ENCODE measurements at places on chromosomes 7 and 10. TPM values are rescaled to one million over a fixed set of nuclear protein-coding genes. Genes with fewer than 3 reads are reported as not detected.

- DNase-seq = no peak
Observed at GRCh38 chr10:100567249-100567648, 31.5 kb downstream of the HIF1AN start.

DNA sequence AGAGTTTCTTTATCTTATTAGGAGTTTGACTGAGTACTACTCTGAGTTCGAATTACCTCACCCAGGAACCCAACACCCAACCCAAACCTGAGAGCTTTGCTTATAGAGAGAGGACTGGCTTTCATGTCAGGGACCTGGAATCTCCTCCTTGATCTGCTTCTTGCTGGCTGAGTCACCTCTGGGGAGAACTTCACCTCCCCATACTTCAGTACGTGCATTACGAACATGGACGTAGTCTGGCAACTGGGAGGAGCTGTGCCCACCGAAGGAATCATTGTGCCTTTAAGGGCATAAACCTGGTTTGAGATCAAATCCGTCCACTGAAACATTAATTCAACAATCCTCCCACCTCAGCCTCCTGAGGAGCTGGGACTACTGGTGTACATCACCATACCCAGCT, 12.2 kb upstream of the PSAP start:
- DNase-seq = no peak

DNA sequence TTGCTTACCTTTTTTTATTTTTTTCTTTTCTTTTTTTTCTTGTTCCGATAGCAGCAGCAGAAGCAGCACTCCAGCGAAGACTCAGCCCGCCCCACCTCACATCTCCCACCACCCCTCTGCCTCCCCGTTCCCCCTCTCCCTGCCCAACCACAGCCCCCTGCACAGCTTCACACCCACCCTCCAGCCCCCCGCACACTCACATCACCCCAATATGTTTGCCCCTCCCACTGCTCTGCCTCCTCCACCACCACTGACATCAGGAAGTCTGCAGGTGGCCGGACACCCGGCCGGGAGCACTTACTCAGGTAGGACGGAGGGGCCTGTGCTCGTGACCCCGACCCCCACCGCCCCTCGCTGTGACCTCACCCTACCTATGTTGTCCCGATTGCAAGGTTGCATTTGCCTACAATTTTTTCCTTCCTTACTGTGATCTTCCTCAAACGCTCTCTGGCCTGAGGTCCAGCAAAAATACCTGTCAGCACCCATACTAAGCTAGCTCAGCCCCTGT, 367.2 kb upstream of the GALNT17 start:
- DNase-seq = no peak

IFIT5 gene
- total RNA-seq = 22.7 TPM

GRCh38 chr10:53528974-53529373, 756.4 kb upstream of the MBL2 start:
- no peak for DNase-seq

- DNase-seq = no peak
Observed at GRCh38 chr10:8138471-8138870, 84.0 kb downstream of the GATA3 start.

GRCh38 chr7:16739863-16740622, 13.5 kb upstream of the TSPAN13 start:
- DNase-seq = no peak
